NCI-H345 (cell line): ENCODE measurements at places on chromosomes 6 and 20.

DNA sequence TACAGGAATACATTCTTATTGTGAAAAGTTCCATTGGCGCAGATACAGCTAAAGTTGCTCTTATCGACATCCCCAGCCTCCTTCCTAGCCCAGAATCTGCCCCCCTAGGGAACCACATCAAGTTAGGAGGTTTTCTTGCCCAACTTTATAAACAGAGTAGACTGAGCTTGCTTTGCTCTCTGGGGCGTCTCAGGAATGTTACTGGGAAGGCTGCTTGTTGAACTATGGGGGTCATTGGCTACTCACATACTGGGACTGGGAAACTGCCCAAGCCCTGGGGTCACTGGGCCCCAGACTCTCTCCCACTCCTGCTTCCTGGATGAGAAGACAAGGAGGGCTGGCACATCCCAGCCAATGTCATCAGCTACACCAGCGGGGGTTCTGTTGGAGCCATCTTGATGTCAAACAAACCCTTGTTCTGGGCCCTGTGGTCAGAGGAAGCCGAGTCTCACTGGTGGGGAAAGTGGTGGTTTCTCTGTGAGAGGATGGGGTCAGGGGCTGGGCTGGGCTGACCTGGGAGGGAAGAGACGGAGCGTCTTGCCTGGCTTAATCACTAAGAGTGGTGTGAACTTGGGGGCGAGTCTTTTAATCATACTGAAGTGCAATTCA lies 26.0 kb downstream of the BPIFB4 start:
- no peak for DNase-seq

- peak; percentile 46 for DNase-seq
These were observed 399.8 kb downstream of the BTBD9 start for GRCh38 chr6:38239719-38240451.

- DNase-seq = no peak
These were observed 45.5 kb downstream of the MLIP start for GRCh38 chr6:54156650-54157250.

- no peak for DNase-seq
These were observed 6.0 kb downstream of the CCN5 start for GRCh38 chr20:44720997-44721784.

DNA sequence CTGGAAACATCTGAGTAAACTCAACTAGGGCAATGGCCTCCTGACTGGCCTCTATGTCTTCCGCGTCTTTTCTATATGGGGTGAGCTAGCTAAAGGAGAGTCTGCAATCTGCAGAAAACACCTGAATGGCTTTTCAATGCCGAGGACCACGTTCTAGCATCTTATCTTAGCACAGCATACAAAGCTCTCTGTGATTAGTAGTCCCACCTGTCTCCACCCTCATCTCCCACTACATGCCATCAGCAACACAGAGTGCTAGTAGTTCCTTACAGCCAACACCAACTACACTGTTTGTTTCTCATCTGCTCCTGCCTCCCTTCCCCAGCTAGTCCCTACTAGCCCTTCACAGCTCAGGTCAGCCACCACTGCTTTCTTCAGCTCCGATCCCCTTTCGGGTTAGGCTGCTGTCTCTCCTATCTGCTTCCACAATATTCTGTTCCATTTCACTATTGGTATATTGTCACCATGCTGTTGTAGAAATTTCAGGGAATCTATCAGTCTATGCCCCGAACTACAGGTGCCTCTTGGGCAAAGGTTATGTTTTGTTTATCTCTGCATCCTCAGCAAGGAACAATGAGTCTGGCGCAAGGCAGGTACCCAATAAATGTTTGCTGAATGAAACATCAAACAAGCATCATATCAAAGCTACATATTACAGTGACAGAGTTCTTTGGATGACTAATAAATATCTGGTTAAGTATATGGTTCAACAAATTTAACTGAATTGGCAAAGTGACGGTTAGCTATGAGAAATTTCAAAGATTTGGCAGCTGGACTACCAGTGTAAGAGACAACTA lies 12.2 kb downstream of the LYRM4 start:
- no peak for DNase-seq

- no peak for DNase-seq
These were observed 153.2 kb upstream of the PRND start for GRCh38 chr20:4568361-4568959.

DNA sequence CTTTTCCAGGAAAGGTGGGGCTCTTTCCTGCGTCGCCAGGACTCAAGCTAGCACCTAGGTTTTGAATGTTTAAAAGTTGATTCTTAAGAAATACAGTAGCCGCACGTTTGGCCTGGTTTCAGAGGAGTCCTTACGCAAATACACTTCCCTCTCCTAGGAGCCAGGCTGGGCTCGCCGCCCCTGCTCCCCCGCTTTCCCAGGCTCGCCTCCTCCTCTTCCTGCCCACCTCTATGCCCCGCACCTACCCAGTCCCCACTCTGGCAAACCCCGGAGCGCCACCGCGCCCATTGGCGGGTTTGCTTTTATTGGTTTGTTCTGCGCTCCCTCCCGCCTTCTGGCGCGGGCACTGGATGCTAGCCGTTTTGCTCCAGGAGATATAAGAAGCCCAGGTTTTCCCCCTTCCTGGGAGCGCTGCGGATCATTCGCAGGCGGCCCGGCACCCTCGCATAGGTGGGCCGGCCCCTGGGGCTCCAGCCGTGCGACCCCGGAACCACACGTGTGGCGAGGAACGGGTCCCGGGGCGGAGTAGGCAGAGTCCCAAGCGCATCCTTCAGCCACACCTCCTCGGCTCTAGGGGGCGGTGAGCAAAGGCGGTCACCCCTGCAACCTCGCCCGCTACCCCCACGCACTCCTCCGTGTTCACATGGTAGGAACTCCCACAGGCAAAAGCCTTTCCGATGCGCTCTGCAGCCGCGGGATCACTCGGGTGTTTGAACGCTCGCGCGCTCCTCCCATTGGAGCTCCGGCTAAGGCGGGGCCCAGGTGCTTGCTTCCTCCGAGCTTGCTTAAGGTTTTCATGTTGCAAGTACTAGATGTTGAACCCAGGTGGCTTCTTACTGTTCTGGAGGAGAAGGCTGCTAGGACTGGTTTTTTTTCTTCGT lies 119.0 kb downstream of the RTN4IP1 start:
- peak; percentile 42 for DNase-seq

DNA sequence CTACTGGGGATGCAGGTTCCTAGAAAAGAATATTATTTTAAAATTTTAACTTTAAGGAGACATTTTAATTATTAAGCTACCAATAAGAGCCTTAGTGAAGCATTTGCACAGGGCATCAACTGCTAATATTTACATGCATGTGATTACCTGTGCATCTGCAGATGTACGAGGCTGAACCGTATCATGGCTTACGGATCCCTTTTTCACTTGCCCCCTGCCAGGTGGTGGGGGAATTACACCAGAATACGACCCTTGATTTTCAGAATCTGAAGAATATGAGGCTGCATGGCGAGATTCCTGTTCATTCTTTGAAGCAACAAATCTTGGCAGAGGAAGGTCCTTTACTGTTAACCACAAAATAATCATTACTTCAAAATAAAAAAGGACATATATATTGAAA lies 42.7 kb downstream of the REPS1 start:
- DNase-seq = no peak

- no peak for DNase-seq
These were observed 105.8 kb upstream of the RIPOR2 start for GRCh38 chr6:25041485-25042035.

- DNase-seq = no peak
These were observed 766 bp downstream of the PRICKLE4 start for GRCh38 chr6:41781366-41781730.

DNA sequence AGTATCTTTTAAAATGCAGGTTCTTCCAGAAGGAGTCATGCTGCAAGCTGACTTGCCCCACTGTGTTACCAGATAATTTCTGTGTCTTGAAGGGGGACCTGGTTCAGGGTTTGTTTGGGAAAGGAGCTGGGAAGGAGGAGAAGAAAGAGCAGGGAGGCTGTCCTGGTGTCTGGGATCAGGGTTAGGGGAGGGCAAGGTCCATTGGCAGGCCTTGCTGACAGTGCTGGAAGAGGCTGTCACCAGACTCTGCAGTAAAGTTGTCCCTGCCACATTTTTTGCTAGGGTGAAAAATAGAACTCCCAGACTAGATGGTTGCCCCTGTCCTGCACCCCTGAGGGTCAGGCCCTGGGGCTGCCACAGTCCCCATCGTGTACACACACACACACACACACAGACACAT lies 14.9 kb downstream of the GLP1R start:
- no peak for DNase-seq

DNA sequence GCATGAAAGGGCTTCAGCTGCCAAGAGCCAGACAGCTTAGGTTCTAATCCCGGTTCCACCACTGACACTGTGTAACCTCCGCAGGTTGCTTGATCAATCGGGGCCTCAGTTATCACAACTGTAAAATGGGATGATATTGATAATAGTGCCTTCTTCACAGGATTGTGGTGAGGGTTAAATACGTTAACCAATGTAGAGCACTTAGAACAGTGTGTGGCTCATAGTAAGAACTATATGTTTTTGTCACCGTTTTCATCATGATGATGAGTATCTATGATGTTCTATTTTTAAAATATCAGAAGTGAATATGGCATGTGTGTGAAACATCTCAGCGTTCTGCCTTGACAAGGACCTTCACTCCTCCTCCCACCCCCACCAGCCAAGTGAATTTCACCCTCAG lies 10.3 kb upstream of the MAPK13 start:
- no peak for DNase-seq

DNA sequence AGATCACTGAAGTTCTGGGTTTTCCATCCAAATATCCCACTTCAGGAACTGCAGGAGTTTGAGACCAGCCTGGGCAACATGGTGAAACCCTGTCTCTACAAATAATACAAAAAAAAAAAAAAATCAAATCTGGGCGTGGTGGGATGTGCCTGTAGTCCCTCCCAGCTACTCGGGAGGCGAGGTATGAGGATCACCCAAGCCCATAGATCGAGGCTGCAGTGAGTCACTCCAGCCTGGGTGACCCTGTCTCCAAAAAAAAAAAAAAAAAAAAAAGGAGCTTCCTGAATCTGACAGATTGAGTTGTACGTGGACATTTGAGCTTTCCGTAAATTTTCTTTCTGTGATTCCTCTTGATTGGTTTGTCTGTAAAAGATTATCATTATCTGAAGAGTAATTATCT lies 55.6 kb downstream of the TULP4 start:
- no peak for DNase-seq

GRCh38 chr6:32046450-32047083 lies 8.4 kb downstream of the CYP21A2 start:
- DNase-seq = peak; percentile 15

- no peak for DNase-seq
These were observed 39.2 kb downstream of the KIF3B start for GRCh38 chr20:32316667-32317066.

DNA sequence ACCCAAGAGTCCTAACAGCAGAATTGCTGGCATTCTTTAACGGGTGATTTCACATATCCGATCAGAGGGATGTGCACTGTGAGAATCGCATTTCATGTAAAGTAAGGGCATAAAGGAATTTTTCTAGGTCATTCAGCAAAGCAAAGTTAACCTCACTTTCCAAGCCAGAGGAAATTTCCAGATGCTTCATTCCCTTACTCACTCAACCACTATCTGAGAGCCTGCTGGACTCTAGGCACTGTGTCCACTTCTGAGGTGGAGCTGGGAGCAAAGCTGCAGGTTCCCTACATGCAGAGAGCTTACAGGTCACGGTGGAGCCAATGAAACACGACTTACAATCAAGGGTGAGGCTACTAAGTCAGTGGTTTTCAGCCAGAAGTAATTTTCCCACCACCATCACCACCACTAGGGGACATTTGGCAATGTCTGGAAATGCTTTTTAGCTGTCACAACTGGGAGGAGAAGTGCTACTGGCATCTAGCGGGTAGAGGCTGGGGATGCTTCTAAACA lies 34.5 kb upstream of the TSHZ2 start:
- no peak for DNase-seq
